ENCODE measurements at places on chromosomes 6 and 20.
A peak's percentile ranks its signal among the peaks of the same experiment; 100 is the strongest.

DNA sequence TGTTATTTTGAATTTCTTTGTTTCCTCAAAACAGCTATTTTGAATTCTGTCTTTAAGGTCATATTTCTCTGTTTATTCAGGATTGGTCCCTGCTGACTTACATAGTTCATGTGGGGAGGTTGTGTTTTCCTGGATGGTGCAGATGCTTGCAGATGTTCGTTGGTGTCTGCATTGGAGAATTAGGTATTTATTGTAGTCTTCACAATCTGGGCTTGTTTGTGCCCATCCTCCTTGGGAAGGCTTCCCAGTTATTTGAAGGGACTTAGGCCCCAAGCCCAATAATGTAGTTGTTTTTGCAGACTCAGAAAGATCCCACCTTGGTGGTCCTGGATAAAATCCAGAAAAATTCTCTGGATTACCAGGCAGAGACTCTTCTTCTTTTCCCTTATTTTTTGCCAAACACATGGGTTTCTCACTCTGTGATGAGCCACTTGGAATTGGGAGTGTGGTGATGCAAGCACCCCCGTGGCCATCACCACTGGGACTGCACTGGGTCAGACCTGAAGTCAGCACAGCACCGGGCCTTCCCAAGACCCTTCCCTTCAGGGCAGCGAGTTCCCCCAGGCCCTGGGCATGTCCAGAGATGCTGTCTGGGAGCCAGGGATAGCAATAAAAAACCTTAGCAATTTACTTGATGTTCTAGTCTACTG lies 81.6 kb upstream of the EZR start:
- no peak for DNase-seq

DNA sequence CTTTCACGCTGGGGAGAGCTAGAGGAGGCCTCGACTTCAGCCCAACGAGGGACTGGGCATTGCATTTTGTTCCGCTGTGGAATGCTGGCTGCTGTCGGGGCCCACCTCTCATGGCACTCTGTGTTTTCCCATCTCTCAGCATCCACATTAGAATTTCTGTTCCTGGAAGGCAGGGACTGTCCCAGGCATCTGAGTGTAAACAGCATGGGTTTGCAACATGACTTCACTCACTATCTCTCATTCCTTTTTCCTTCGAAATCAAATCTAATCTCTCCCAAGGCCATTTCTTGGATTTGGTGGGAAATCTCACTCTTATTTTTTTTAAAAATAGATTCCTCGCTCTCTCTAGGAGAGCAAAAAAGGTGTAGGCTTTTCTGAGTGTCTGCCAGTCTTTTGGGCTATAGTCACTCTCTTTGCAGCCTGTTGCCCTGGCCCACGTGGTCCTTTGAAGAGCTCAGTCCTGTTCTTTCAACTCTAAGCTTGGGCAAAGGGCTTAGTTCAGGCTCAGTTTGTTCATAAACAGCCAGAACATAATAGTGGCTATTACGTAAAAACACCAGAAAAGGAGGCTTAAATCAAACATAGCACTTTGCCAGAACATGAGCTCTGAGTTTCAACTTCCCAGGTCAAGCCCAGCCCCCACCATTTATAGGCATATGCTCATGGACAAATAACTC lies 284.6 kb upstream of the ZFP64 start:
- no peak for DNase-seq

DNA sequence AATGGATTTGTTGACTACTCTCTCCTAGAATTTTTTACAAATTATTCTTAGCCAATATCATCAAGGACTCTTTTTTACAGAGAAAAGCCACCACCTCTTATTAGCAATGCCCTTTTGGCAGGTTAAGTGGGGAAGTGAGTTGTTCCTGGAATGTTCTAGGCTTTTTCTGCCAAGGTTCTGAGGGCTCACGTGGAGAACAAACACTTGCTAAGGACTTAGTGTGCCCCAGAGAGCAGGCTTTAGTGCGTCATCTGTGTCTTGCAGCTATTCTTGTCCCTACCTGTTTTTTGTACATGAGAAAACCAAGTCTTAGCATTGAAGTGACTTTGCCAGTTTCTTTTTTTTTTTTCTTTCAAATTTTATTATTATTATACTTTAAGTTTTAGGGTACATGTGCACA lies 33.5 kb downstream of the CFAP61 start:
- DNase-seq, result no peak

DNA sequence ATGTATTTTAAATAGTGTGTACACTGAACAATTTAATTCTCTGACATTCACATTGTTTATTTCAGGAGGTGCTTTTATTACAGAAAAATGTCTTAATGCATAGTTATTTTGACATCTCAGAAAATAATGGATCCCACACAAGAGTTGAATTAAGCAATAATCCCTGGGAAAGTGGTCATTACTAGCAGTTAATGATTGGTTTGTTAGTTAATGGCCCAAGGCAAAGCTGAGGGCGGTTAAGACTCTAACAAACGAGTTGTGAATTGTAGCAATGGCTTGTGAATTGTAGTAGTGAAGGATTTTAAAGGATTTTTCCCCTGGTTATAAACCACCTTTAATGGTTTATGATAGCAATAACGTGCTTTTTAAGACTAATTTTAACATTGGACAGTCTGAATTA lies 1316.0 kb upstream of the GJE1 start:
- DNase-seq, result no peak

DNA sequence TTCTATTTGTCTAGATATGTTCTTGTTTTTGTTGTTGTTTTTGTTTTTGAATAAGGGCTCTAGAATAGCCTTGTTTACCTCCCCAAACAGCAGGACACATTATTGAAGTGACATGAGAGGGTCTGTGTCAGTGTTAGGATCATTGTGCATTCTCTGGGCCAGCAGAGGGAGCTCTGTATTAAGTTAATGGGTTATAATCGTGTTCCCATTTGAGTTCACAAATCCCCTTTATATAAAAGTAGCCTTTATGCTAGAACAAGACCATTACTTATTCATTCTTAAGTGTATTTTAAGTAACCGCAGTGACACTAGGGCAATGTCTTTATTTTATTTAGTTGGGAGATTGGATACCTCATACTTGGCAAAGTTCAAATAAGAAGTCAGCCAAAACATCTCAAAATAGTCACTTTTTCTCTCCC lies 44.8 kb downstream of the STK4 start:
- peak; percentile 59 for DNase-seq

DNA sequence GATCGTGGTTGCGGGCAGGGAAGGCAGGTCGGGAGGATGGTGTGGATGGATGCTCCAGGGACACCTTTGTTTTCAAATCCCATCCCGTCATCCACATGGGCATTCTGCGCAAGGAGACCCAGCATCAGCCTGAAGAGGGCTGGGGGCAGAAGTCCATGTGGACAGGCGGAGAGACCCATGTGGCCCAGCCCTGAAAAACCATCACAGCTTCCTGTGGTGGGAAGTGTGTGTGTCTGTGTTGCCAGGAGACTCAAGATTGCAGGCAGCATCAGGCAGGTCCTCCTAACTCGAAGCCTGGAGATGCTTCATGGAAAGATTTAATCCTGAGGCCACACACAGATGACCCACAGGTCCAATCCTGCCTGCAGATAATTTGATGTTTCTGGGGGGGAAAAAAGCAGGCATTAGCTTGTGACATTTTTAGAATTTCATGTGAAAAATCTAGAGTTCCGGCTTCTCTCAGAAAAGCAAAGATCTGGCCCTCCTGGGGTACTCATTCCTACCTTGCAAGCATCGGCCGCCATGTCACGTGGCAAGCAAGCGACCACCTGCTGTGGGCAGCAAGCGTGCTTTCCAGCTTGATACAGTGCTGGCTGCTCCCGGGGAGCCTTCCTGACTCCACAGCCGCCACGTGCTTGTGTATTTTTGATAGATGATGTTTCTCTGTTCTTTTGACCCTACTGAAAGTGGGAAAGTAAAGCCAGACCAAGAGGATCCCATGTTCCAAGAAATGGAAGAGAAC lies 25.8 kb downstream of the BCAS4 start:
- no peak for DNase-seq

GRCh38 chr6:131781687-131782086 lies 26.1 kb upstream of the ENPP1 start:
- no peak for DNase-seq

GRCh38 chr6:98777762-98778161 lies 56.6 kb upstream of the POU3F2 start:
- DNase-seq, result no peak

DNA sequence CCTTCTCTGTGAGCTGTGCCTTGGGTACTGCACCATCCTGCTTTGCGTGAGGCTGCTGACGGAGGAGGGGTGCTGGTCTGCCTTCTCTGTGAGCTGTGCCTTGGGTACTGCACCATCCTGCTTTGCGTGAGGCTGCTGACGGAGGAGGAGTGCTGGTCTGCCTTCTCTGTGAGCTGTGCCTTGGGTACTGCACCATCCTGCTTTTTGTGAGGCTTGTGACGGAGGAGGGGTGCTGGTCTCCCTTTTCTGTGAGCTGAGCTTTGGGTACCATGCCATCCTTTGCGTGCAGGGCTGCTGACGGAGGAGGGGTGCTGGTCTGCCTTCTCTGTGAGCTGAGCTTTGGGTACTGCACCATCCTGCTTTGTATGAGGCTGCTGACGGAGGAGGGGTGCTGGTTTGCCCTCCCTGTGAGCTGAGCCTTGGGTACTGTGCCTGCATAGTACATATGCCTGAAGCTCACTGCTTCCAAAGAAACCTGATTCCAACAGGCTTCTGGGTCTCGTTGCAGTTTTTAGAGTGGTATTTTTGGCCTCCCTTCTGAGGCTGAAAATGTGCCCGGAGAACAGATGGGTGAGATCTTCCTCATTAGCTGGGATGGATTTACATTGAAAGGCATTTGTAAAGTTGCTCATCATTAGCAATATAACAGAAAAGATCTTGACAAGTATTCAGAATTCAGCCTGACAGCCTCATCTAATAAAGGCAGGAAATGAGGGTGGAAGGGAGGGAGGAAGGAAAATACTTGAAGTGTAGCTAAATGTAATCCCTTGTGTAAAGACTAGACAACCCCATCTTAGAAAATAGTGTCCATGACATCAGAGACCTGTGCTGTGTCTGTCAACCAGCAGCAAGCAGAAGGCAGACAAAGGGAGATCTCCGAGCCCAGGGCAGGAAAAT lies 46.8 kb upstream of the UNC93A start:
- no peak for DNase-seq

DNA sequence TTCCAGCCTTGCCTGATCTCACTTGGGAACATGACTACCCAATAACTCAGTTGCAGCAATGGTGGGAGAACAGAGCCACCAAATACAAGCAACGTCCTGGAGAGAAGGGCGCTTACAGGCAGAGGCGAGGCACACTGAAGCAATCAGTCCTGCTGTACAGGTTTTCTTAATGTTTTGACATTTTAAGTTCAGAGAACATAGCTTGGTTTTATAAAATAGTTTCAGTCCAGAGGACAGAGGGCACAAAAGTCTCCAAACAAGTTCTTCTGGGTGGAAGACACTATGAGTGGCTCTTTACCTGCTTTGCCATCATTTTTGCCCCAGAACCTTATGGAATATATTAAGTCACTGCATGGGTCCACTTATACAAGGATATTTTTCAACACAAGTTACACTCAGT lies 103.4 kb upstream of the KCNG1 start:
- DNase-seq, result no peak

- DNase-seq, result no peak
These were observed 16.5 kb upstream of the HLA-A start for GRCh38 chr6:29925727-29926412.

- DNase-seq, result peak; percentile 49
These were observed 170.0 kb downstream of the FOXA2 start for GRCh38 chr20:22414305-22414742.

DNA sequence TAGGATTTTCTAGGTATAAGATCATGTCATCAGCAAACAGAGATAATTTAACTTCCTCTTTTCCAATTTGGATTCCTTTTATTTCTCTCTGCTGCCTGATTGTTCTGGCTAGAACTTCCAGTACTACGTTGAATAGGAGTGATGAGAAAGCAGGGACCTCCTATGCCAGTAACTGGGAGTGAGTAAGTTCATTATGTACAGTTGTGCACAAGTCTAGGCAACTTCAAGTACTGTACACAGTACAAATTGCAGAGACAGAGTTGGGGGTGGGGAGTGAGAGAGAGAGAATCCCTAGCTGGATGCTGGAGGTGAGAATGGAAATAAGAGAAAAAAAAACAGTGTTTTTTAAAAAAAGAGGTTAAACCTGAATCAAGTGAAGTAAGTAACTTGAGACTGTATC lies 210.2 kb downstream of the MMUT start:
- no peak for DNase-seq

DNA sequence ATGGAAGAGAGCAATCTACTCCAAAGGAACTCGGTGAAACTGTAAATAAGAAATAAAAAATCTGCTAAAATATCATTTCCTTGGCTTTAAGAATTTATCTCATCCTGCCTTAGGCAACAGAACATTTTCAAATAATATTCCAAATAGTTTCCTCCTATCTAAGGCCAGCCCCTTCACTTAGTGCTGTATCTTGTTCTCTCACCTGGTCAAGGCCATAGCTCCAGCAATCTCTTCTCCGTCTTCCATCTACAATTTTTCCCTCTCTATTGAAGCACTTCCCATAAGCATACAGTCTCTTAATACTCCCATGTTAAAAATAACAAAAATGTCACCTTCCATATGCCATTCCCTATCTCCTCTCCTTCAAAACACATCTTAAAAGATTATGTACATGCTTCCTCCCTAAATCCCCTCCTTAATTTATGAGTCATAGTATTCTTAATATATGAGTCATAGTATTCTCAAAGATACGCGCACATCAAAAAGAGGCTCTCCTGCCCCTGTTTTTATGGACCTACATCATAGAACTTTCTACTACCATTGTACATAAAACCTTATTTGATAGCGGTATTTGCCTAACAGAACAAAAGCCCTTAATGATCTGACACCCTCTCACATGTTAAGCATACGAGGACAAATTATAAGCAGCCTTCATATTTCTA lies 146.9 kb downstream of the PDE10A start:
- no peak for DNase-seq

- DNase-seq, result no peak
These were observed 851.0 kb upstream of the FLRT3 start for GRCh38 chr20:15188415-15188814.

DNA sequence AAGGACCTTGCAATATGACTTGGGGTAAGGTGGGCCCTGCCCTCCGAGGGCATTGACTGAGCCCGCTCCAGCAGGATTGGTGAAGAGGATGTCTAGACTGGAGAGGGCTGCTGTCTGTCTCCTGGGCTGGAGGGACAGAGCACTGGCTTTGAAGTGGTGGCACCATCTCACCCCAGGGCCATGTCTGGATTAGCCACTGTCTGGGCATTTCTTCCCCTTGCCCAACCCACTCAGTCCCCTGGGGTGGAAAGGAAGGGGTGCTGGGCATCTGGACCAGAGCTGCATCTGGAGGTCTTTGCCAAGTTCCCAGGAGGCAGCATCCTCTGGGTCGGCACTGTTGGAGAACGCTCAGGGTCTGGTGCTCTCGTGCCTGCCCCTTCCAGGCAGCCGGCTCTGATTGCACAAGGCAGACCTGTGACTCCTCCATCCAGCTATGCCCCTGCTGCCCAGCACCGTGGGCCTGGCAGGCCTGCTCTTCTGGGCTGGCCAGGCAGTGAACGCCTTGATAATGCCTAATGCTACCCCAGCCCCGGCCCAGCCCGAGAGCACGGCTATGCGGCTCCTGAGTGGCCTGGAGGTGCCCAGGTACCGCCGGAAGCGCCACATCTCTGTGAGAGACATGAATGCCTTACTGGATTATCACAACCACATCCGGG lies at the start of gene R3HDML:
TSS of gene R3HDML (plus strand) at position 319 of the 656 bp plus-strand sequence. CDS start at position 434, 115 bp downstream.
- DNase-seq, result no peak
